Esophagus muscularis mucosa (tissue), 4 donors: ENCODE measurements at places on chromosomes 3 and 15.

GRCh38 chr3:120634539-120634938 is 38.4 kb downstream of the NDUFB4 start:
- H3K27me3 ChIP-seq: no peaks in the 10 kb centered on the region
- H3K4me3 ChIP-seq: no peak overlapping the region
- no peak for DNase-seq
- H3K27ac ChIP-seq: no peak overlapping the region
- no peaks in the 10 kb centered on the region for H3K36me3 ChIP-seq

- no peak for DNase-seq
- H3K4me3 ChIP-seq: no peak overlapping the region
- peaks cover 4% of the 10 kb centered on the region for H3K27me3 ChIP-seq
- H3K36me3 ChIP-seq: no peaks in the 10 kb centered on the region
- peaks cover 29% of the 10 kb centered on the region for H3K4me1 ChIP-seq
- H3K27ac ChIP-seq: no peak overlapping the region
These were observed 19.1 kb upstream of the LAMP3 start for GRCh38 chr3:183181606-183182005.

- H3K27me3 ChIP-seq: no peaks in the 10 kb centered on the region
- H3K4me3 ChIP-seq: no peak overlapping the region
- no peaks in the 10 kb centered on the region for H3K4me1 ChIP-seq
- H3K36me3 ChIP-seq: no peaks in the 10 kb centered on the region
- no peak overlapping the region for H3K27ac ChIP-seq
These were observed 165.5 kb downstream of the ZIC1 start for GRCh38 chr3:147574621-147575020.

GRCh38 chr3:81033684-81034083 is 727.8 kb downstream of the GBE1 start:
- no peak for DNase-seq
- no peaks in the 10 kb centered on the region for H3K4me1 ChIP-seq
- H3K27me3 ChIP-seq: no peaks in the 10 kb centered on the region
- no peak overlapping the region for H3K4me3 ChIP-seq
- H3K36me3 ChIP-seq: no peaks in the 10 kb centered on the region
